NCI-H524 treated with DMSO at 0.1 percent for 48 hours (cell line): ENCODE measurements at places on chromosomes 3 and 15.

DNA sequence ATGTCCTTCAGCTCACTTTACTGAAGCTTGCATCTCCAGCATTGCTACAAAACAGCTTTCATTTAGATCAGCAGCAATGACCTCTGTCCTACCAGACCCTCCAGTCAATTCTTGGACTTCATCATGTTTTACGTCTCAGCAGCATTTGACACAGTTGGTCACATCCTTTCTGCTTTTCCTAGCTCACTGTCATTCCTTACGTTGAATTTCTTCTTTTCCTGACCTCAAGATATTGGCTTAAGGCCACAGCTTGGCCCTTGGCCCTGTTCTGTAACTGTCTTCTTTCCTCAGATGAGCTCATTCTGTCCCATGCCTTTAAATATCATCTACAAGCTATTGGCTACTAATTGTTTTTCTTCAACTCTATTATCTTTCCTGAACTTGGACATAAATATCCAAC lies 576.2 kb upstream of the KCNMB2 start:
- DNase-seq, result no peak

- no peak for DNase-seq
These were observed 110.9 kb downstream of the ASB7 start for GRCh38 chr15:100713163-100713867.

DNA sequence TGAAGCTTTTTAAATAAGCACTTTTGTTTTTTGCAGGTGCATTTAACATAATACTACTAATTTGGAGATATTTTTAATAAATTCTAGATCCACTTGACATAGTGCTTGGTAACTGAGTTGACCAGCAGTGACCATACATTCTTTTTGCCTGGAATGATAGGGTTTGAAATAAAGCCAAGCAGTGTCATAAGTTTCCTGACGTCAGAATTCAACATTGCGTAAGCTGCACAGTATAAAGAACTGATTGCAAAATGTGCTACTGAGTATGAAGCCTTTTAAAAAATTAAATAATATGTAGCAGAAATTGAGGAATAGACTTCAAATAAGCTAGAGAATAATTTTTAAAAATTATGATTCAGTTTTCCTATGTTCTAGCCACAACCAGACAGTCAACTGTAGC lies 454.6 kb upstream of the ARPP21 start:
- no peak for DNase-seq

DNA sequence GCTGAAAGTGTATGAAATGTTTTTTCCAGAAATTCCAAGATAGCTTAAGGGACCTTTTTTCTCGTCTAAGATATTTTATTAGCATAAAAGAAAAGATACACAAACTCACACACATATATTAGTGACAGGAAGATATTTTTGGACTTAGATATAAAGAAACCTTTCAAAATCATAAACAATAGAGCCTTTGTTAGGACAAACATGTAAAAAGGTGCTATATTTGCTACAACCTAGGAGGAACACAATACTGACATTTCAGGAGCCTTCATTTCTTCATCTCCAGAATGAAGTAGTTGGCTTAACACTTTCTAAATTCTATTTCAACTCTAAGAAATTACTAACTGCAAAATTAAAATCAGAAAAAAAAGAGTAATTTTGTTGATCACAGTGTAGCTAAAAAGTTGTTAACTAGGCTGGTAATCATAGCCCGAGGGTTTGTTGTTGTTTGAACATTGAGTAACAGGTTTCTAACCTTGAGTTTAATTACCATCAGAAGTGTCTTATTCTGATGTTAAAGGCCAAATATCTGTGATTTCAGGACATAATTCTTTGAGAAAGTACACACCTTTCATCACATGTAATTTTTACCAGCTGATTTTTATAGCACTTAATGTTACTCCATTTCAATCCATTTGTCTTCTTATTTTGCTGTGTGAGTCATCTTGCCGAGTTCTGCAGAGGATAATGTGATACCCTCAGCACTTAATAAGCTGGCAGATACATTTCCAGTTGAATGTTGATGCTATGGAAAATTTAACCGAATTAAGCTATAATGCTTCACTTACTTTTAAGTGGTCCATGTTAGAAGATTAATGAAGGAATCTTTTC lies 97.3 kb downstream of the MBNL1 start:
- peak; percentile 87 for DNase-seq
